GM23248 (cell line): ENCODE measurements at places on chromosomes 1 and 21. TPM values are rescaled to one million over a fixed set of nuclear protein-coding genes. Genes with fewer than 3 reads are reported as not detected.
A peak's percentile ranks its signal among the peaks of the same experiment; 100 is the strongest.

GRCh38 chr1:230430499-230430898 is 4.4 kb upstream of the PGBD5 start:
- no peak overlapping the region for H3K27ac ChIP-seq
- peaks cover 7% of the 10 kb centered on the region; the same call in 1 of the 2 replicates for H3K27me3 ChIP-seq
- no peaks in the 10 kb centered on the region for H3K36me3 ChIP-seq
- H3K4me3 ChIP-seq: no peak overlapping the region
- no peaks in the 10 kb centered on the region for H3K4me1 ChIP-seq

DNA sequence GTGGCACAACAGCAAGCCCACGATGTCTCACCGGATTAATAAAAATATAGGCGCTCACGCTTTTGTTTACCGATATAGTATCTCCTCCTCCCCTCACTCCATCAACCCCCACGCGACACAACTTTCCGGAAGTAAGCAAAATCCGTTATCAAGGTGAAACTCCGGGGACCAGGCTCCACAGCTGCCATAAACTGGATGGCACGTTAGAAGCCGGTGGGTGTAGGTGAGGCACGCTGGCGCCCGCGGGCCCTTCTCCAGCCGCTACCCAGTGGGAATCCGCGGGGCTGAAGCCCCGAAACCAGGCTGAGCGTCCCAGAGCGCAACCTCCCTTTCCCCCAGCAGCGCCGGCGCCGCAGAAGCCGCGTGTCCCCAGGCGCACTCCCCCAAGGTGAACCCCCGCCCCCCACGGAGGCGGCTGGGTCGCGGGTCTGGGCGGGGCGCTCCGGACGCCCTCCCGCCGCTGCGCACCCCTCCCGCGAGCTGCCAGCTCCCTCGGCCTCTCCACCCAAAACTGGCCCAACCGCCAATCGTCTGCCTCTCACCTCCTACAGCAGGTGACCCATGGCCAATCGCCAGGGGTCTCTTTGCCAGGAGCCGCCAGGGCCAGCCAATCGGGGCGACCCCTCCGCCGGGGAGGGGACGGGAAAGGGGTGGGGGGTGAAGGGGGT is 112.4 kb downstream of the OSBPL9 start:
- no peaks in the 10 kb centered on the region for H3K36me3 ChIP-seq
- no peaks in the 10 kb centered on the region for H3K27me3 ChIP-seq
- H3K4me3 ChIP-seq: peak overlapping the region; percentile 82
- peak; percentile 64 for DNase-seq
- no peak overlapping the region for H3K27ac ChIP-seq

DNA sequence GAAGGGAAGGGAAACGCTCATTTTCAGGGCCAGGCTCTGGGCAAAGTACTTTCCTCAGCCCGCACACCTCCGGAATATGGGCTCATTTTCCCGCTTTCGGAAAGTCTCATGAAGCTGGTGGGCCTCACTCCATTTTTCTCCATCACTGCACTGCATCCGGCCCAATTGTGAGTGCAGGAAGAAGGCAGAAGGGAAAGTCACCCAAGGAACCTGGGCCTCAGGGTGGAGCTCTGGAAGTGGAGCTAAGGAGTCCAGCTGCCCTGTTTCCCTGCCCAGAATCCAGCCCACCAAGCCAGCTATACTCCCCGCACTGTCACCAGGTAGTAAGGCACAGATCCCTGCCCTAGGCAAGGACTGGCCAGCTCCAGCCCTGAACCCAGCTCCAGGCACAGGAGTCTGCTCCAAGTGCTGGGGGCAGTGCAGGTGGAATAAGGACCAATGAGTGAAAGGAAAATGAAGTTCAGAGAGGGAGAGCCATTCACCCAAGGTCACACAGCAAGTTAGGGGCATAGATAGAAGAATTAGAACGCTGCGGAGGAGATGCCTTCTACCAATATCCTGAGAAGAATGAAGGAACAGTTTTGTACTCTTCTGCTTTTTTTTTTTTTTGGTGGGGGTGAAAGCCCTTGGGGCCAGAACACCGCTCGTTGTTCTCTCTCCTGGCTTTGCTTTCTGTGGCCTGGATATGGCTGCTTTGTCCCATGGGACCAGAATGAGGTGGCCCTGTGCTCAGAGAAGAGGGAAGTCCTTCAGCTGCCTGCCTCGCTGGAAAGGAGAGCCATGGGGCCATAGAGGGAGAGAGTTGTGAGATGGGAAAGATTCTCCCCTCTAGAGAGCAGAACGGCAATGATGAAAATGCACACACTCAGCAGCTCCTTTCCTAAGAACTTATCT is 10.0 kb downstream of the LRP8 start:
- no peaks in the 10 kb centered on the region for H3K27me3 ChIP-seq
- H3K27ac ChIP-seq: no peak overlapping the region
- H3K4me1 ChIP-seq: no peaks in the 10 kb centered on the region
- DNase-seq: no peak
- H3K4me3 ChIP-seq: no peak overlapping the region

DNA sequence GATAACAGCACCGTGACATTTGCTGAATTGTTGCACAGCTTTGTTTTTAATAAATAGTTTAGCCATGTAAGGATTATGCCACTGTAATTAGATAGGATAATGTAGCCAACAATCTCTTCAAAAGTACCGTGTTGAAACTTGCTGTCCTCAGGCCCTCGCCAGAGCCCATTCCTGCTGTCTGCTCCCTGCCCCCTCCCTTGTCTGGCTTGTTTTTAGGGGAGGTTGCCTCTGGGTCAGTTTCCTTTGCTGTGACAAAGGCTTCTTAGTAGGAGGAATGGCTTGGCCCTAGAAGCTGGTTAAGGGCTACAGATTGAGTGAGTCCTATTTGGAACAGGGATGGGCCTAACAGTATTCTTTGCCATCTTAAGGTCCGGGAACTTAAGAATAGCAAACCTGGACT is 107.9 kb downstream of the LMO4 start:
- H3K27me3 ChIP-seq: no peaks in the 10 kb centered on the region
- H3K4me1 ChIP-seq: no peaks in the 10 kb centered on the region
- no peak overlapping the region for H3K27ac ChIP-seq
- DNase-seq: no peak
- no peaks in the 10 kb centered on the region for H3K36me3 ChIP-seq
- no peak overlapping the region for H3K4me3 ChIP-seq

Gene FMN2
- 72.8 and 78.2 TPM in 2 replicates for polyA plus RNA-seq

- H3K27ac ChIP-seq: no peak overlapping the region
- no peak for DNase-seq
- no peaks in the 10 kb centered on the region for H3K4me1 ChIP-seq
- H3K36me3 ChIP-seq: no peaks in the 10 kb centered on the region
- no peak overlapping the region for H3K4me3 ChIP-seq
Observed at GRCh38 chr1:155622191-155622590, 12.2 kb downstream of the MSTO1 start.
